LHCN-M2 (cell line): ENCODE measurements at places on chromosomes 4 and X.
A peak's percentile ranks its signal among the peaks of the same experiment; 100 is the strongest.

- DNase-seq = peak; percentile 69
These were observed 24.0 kb downstream of the SMIM14 start for GRCh38 chr4:39614487-39615162.

DNA sequence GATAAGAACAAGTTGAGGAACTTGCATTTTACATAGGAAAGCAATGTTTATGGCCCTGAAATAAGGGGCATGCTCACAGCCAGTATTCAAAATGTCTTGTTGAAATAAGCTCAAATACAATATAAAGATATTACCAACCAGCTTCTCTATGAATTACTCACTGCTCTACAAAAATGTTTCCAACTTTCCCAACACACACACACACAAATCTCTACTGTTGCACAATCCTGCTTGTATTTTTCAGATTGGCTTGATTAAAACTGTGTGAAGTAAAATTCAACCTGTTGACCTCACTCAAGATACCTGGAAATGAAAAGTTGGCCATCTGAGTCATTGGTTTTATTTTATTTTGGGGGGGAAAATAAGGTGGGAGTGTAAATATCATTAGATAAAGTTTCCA, 128.6 kb downstream of the CHIC2 start:
- peak; percentile 48 for DNase-seq

DNA sequence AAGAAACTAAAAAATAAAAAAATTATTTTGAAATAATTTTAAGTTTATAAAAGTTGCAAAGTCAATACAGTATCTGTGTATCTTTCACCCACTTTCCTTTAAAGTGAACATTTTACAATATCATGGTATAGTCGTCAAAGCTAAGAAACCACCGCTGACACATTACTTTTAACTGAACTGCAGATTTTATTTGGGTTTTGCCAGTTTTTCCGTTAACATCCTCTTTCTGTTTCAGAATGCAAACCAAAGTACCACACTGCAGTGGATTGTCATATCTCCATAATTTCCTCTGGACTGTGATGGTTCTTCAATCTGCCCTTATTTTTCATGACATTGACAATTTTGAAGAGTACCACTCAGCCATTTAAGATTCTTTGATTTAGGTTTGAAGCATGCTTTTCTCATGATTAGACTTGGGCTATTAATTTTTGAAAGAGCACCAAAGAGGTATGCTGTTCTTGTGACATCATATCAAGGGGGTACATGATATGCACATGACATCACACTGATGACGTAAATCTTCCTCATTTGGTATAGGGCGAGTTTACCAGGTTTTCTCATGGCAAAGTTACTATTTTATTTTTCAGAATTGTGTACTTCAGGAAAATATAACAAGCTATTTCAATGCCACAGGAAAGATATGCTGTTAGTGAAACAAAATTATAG, 3.6 kb upstream of the CXCL1 start:
- DNase-seq = no peak

DNA sequence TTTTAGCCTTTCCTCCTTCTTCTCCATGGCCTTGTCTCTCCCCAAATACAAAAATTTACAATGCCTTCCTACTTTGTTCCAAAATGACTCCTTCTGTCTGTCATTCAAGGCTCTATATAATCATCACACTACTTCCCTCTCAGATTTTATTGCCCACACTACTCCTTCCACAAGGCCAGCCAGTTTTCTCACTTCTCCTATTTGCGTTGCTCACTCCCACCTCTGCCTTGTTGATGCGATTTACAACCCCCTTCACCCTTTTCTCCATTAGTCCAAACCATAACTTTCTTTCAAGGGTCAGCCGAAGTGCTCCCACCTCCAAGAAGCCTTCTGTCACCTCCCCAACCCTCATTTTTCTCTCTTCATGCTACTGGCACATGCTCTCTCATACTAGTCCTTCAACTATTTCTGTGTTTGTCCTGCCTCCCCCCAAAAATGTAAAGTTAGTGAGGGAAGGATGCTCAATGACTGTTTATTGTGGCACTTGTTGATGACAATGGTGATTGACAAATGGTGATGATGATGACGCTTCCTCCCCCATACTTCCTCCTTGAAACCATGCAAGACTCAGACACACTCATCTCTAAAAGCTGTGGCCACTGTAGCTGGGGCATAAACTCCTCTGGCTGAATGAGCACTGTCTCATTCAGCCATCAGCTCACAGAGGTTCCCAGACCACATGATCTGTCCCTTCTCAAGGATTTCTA, 2.7 kb upstream of the XKRX start:
- no peak for DNase-seq

- peak; percentile 52 for DNase-seq
These were observed 98.2 kb downstream of the AFF1 start for GRCh38 chr4:87032884-87033533.

DNA sequence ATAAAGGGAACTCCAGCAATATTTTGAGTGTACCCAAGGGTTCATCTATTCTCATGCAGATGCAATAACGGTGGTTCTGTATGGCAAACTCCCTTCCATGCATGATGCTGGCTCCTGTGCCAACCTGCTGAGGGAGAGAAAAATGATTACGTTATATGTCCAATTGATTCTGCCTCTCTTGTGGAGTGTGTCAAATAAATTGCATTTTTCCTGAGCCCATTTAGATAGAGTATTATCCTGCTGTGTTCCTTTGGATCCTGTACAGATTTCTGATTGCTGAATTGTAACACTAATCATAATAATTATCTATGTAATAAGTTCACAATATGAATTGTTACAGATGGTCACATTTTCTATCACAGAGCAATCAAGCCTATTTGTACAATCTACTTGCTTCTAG, 821.7 kb downstream of the C4orf33 start:
- no peak for DNase-seq

- DNase-seq = no peak
These were observed 94.2 kb downstream of the ARSJ start for GRCh38 chr4:113885291-113885690.

- no peak for DNase-seq
These were observed 16.9 kb downstream of the CWH43 start for GRCh38 chr4:49002931-49003330.

DNA sequence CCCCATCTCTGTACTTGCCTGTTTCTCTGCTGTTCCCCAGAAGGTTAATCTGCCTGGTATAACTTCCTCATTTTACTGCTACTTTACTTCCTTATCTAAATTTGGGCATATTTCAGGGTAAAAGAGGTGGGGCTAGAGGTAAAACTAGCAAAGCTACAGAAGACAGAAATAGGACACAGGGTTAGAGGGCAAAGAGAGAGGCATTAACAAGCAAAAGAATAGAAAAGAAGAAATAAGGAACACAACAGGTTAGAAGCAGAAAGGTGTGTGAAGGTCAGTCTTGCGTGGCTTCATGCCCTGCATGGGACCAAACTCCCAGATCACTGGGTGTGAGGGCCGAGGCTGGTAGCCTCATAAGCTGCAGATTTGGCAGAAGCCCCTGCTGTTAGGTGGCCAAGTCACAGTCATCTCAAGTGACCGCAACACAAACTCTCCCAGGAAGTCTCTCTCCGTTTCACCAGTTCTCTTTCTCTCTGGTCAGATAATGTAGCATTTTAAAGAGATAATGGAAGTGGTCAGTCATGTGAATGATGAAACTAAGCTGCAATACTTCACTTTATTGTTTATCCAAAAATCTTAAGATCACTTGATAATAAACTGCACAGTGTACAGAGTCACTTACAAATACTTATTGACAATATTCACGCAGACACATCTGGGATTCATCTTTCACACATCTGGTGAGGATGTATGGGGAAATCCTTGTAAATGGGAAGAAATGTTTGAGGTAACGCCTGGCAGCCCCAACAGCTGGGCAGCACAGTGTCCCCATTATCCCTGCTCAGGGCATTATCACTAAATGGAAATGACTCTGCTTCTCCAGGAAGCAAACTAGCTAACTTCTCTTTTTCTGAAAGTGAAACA, 16.4 kb downstream of the TMEM154 start:
- no peak for DNase-seq
